ENCODE measurements at places on chromosomes 5 and 9.

- no peak for DNase-seq
Measured at GRCh38 chr5:143662020-143662419, 149.9 kb upstream of the HMHB1 start.

DNA sequence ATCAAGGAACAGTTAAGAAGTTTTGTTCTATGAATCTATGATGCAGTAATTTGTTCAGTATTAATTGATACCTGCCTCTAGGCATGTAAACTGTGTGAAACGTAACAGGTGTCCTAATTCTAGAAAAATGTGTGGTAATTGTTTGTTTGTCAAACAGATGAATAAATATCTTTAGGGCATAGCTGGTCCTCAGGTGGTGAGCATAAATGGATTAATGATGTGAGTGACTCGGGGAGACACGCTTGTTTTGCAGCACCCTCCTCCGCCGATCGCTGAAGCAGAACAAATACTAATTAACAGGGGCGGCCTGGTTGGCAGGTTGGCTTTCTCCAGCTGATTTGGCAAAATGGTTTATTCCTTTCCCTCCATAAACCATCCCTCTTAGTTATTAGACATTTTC, 88.8 kb downstream of the TLE4 start:
- DNase-seq = no peak

DNA sequence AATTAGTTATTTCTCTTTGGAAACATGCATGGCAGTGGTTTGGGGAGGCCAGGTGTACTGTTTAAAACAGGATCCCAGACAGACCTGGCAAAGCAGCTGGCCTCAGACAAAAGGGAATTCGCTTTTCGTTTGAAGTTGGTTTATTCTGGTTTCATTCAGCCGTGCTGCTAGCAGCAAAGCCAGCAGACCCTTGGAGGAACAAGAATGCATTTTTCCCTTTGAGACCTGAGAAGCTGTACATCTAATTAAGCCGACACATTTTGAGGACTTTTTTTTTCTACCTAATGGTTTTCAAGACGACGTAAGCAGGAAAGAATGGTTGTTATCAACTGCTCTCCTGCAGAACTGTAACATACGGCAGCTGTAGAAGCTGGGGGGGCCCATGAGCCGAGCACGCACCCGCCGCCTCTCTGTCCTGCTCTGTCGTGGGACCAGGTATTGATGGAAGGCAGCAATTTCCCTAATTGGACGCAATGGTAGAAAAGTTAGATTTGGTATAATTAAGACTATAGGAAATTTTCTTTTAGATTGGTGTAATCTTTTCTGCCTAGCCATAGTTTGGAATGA, 13.6 kb downstream of the PLEKHG4B start:
- no peak for DNase-seq

DNA sequence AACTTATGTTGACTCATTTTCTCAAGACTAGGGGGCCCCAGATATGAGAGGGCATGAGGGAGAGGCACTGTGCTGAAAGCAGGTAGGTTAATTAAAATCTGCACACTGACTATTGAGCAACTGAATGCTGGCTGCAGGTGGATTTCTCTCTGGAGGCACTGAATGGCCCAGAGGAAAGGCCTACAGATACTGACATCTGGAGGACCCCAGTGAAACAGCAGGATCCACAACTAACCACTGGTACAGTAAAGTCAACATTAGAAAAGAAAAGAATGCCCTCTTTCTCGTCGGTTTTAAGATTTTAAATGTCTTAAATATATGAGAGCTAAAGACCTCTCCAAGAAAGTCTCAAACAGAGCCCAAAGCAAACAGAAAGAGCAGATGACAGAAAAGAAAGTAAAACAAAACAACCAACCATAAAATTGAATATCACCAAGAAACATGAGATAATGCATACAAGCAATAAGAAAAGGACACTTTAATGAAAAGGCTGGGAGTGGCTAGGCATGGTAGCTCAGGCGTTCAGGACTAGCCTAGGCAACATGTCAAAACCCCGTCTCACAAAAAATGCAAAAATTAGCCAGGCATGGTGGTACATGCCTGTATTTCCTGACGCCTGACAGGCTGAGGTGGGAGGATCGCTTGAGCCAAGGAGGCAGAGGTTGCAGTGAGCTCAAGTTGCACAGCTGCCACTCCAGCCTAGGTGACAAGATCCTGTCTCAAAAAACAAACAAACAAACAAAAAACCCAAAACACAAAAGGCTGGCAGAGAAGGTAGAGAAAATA, 43.3 kb downstream of the PUM3 start:
- no peak for DNase-seq

GRCh38 chr9:35862328-35862727, 7.9 kb downstream of the OR13J1 start:
- DNase-seq = peak; percentile 85

GRCh38 chr9:35096035-35096849, at the start of gene PIGO:
TSS of gene PIGO (minus strand) at chr9:35096591. CDS start at chr9:35095565, 1,026 bp downstream.
- peak; percentile 97 for DNase-seq

DNA sequence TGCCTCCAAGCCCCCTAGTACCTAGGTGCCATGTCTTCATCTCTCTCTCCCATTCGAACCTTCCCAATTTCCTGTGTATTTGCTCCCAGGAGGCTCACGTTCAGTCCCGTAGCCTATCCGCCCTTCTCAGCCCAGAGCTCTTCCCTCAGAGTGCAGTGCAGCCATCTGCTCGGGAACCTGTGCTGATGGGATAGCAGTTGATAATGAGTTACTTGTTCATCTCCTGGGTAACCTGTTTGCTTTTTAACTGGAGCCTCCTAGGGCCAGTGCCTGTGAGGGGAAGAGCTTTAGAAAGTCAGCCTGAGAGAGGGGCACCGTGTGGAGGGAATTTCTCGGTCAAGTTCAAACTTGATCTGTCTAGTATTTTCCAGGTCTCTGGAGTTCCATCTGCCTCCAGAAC, 229.8 kb upstream of the IL12B start:
- no peak for DNase-seq

GRCh38 chr9:109143881-109144562, 23.0 kb downstream of the FRRS1L start:
- no peak for DNase-seq

DNA sequence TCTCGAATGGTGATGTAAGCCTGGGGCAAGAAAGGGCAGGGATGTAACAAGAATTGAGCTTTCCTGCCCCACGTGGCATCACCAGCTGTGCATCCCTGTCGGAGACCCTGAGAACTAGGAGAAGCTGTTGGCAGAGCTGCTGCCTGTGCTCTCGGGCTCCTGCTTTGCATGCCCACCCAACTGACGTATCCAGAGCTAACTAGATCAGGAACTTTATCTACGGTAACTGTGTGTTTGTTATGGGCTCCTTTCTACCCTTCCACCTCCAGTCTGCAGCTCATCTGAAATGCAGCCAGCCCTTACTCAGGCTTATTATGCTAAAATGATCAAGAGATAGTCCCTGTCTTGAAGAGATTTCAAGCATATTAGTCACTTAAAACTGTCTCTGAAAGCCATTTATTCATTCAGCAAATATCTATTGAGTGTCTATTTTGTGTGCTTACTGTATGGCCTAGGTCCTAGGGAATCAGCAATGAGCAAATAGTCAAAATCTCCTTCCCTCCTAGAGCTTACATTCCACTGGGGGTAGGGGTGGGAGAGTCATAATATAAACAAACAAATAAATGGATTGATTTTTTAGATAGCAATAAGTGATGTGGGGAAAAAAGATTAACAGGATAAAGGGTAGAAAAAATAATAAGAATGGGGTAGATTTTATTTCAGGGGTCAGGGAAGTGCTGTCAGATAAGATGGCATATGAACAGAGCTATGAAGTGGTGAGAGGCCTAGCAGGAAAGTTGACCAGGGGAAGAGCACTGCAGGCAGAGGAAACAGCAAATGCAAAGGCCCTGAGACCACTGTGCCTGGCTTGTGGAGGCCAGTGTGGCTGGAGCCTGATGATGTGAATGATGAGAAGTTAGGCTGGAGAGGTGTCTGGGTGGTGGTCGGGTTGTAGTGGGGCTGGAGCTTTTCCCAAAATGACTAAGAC, 118.2 kb downstream of the GALNT10 start:
- DNase-seq = no peak

DNA sequence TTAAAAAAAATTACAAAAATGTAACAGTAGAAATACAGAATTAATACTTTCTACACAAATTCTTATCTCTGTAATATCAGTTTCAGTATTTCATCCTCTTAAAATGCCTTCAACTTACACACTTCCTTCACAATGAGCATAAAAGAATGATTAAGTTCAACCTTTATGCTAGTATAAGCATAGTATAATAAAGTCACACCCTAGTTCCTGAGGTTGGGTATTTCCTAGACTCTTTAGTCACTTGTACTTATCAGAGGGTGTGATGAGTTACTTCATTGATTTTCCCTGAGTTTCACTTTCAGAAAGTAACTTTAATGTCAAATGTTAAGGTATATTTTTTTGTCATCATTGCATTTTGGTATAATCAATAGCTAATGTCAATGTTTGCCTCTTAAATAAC, 302.4 kb downstream of the PDE4D start:
- no peak for DNase-seq

GRCh38 chr9:17597977-17598376, 19.1 kb downstream of the SH3GL2 start:
- DNase-seq = no peak

DNA sequence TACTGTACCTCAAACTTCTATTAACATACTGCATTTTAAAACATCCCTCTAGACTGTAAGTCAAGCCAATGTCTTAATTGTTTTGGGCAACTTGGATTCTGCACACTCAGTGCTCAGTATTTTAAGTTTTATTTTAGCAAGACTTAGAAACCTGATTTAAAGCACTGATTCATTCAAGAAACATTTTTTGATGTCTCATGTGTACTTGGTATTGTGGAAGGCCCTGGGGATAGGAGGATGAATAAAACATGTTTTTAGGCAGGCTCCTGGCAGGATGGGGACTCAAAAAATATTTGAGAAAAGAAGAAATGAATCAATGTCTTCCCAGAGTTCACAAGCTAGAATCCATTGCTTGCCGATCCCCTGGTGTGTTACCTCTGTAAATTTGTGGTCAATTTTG, 334.0 kb upstream of the PUM3 start:
- DNase-seq = no peak

DNA sequence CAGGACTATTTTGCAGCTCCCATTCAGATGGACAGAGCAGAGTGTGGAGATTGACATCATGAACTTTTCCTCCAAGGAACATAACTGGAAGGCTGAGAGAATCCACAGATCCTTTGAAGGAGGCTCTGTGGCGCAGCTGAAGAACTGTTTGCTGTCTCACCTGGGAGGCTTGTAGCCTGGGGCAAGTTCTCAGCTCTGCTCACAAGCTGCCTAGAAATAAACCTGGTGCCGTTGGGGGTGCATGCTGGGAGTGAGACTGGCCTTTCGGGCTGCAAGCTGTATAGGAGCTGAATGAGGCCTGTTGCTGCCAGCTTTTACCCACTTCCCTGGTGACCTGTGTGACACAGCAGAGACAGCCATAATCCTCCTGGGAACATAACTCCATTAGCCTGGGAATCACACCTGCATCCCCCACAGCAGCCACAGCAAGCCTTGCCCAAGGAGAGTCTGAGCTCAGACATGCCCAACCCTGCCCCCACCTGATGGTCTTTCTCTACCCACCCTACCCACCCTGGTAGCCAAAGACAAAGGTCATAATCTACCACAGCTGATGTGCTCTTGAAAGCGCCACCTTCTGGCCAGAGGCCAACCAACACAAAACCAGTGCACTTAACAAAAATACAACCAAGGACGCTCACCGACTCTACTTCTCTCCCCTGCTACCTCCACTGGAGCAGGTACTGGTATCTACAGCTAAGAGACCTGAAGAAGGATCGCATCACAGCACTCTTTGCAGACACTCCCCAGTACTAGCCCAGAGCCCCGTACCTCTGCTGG, 205.1 kb upstream of the MRPS30 start:
- DNase-seq = no peak

DNA sequence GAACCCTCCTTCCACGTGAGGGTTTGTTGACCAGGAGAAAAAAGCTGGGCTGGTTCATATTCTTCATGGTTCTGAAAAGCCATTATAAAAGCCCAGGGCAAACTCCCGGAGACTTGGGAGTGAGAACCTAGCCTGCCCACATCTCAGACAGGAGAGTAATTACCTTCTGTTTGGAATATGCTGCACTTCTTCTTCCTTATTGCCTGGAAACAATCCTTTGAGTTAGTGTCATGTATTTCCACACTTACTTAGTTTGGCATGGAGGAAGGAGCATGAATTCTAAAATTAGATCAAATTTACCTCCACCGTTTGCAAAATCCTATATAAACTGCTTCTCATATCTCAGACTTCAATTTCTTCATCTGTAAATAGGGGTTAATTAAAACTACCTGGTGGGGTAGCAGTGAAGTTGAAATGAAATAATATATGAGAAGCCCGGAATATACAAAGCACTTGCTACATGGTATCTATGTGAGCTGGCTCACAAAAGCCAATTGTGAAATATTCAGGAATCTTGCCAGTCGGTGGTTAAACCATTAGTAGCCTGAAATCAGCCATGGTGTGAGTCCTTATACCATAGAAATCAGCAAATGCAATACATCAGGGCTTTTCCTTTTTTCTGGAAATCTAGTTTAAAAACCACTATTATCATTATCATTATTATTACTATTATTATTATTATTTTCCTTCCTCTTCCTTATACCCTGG, 140.0 kb upstream of the RAD23B start:
- no peak for DNase-seq

DNA sequence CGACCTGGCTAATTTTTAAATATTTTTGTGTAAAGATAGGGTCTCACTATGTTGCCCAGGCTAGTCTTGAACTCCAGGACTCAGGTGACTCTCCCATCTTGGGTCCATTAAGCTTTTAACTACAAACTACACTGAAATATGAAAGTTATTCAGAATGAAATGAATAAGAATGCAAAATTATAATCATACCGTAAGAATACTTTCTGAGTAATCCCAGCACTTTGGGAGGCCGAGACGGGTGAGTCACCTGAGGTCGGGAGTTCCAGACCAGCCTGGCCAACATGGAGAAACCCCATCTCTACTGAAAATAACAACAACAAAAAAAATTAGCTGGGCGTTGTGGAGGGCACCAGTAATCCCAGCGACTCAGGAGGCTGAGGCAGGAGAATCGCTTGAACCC, 1.1 kb upstream of the ORM1 start:
- DNase-seq = no peak

GRCh38 chr5:8012131-8012977, 143.4 kb downstream of the MTRR start:
- DNase-seq = no peak

- no peak for DNase-seq
Measured at GRCh38 chr9:70415041-70415440, 584 bp upstream of the KLF9 start.

Data from mesenteric fat pad (tissue), 1 donor.